Motor neuron (in vitro differentiated cells): ENCODE measurements at places on chromosomes 1 and 21. TPM values are rescaled to one million over a fixed set of nuclear protein-coding genes. Genes with fewer than 3 reads are reported as not detected.

GRCh38 chr1:237566581-237566980, 324.1 kb downstream of the ZP4 start:
- ATAC-seq: no peak

The MAP3K7CL gene
- total RNA-seq: 4.0 and 6.1 TPM in 2 replicates

GRCh38 chr1:30511991-30512913, 211.1 kb downstream of the MATN1 start:
- ATAC-seq: no peak

The MTARC2 gene
- total RNA-seq: 1.8 and 3.0 TPM in 2 replicates

GRCh38 chr1:240768979-240769378, 157.0 kb upstream of the GREM2 start:
- no peak for ATAC-seq
